ENCODE measurements at places on chromosomes 12 and 14.

DNA sequence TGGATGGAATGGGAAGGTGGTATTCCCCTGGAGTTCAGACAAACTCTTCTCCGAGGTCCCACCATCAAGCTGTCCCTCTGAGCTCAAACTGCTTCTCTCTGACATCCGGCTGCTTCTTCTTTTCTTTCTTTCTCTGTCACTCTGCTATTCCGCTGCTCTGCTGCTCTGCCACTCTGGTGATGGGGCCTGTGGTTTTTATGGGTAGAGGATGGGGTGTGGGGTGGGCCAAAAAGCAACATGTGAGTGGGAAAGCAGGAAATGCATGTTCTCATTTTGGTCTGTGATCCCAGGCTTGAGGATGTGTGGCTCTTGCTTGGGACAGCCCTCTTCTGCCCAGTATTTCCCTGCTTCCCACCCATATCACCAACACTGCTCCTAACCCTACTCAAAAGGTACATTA, 30.6 kb downstream of the CLECL1 start:
- DNase-seq: no peak

DNA sequence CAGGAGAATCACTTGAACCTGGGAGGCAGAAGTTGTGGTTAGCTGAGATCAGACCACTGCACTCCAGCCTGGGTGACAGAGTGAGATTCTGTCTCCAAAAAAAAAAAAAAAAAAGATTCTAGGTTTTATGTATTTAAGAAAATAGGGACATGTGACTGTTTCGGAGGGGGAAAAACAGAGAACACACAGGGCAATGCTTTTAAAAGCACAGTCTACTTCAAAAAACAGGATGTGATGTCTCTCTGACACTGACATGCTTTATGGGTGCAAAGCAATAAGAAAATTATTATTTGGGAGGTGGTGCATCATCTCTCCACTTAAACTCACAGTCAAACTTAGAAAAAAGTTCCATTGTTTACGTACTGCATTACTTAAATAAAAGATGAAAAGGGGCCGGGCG, 28.7 kb downstream of the CLIP1 start:
- no peak for DNase-seq

GRCh38 chr12:77521508-77522115, 309.1 kb upstream of the NAV3 start:
- DNase-seq: no peak

- DNase-seq: no peak
Observed at GRCh38 chr14:104263675-104264358, 125.4 kb downstream of the KIF26A start.

GRCh38 chr12:45477526-45477925, 252.0 kb upstream of the ARID2 start:
- no peak for DNase-seq

All from activated CD4-positive, alpha-beta T cell treated with anti-CD3 and anti-CD28 coated beads, Interleukin-2, amount 50 U/mL, for 4 hours (primary cell).